Urinary bladder (tissue), 4 donors: ENCODE measurements at places on chromosomes 2 and 18. TPM values are rescaled to one million over a fixed set of nuclear protein-coding genes. Genes with fewer than 3 reads are reported as not detected.

- no peak for DNase-seq
Observed at GRCh38 chr18:21314724-21315123, 72.7 kb downstream of the GREB1L start.

GRCh38 chr2:116094196-116094595 is 1651.8 kb downstream of the DPP10 start:
- no peak for DNase-seq

GRCh38 chr2:156110890-156111289 is 221.6 kb downstream of the NR4A2 start:
- no peak for DNase-seq

GRCh38 chr2:66730441-66730840 is 295.5 kb downstream of the MEIS1 start:
- DNase-seq = no peak

DNA sequence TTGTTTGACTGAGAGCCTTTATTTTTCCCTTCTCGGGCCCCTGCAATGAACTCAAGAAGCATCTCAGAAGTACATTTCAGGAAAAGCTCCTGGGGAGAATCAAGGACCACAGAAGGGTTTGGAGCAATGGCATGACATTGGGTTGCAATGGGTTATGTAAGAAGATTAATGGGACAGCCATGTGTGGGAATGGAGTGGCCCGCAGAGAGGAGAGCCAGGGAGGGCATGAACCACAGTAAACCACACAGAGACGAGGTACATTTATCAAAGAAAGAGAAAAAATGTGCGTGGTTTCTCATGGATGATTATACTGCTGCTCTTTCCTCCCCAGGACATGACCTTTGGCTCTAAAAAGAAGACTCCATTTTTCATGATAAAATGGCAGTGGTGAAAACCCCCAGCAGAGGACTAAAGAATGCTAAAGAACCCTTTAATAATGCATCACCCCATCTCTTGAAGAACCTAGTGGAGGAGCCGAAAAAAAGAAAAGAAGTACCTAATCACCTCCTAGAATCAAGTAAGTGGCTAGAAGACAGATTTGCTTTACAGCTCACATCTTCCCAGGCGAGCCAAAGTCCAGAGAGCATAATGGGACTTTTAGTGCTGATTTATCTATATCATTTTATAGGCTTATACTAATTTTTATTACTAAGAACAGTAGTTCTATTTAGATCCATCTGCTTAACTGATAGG is 1.7 kb downstream of the CFAP221 start:
- DNase-seq = no peak

- no peak for DNase-seq
Observed at GRCh38 chr18:60950634-60951033, 382.6 kb upstream of the CDH20 start.

DNA sequence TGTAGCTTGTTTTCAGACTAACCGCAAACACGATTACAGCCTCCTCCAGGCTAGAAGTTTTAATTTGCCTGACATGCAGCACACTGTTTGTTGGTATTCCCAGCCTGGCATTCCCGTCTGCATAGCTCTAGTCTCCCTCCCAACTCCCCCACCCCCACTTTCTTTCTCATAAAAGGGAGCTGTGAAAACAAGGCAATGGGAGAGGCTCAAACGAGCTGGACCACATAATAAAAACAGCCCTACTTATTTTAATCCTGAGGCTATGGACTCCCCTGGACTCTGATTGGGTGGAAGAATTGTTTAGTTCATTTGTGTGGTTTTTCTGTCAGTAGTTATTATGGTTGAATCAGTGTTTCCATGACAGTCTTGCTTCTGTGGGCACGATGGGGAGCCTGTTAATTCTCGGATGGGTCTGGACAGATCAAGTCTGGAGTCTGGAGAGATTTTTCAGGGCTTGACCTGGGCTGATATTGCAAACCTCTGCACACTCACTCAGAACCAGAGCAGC is 1.2 kb downstream of the STON1 start:
- DNase-seq = peak; percentile 57

DNA sequence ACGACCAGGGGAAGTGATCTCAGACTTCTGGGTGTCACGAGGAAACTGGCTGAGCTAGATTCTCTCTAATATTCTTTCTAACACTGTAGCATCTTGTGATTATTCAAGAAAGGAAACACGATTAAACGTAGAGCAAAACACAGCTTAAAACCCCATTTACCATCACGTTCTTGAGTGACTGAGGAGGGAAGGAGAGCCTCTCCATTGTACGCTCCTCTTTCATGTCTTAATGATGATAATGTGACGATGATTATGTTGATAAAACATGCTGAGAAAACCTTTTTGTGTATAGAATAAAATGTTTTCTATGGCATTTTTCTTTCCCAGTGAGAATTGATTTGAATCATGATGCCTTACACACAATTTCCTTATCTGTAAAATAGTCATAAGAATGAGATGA is 705.6 kb upstream of the ID2 start:
- no peak for DNase-seq

DNA sequence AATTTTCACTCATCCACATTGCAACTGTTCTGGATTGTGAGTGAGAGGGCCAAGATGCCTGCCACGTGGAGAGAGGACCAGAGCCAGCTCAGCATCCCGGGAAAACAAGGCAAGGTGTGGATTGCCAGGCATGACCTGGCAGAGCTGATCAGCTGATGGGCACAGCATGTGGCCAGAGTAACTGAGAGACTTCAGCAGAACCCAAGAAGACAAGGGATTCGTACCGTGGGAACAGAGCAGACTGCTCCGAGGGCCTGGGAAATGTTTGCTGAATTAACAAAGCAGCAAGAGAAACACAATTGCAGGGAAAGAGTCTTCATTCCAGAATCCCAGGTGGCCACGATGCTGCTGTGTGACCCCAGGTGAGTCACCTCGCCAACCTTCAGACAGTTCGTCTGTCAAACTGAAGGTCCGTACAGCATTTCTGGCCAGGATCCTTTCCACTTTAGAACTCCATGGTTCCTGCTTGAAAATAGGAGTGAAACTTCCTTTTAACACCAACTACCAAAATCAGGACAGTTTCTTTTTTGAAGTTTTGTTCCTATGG is 26.3 kb upstream of the POMC start:
- DNase-seq = no peak

GRCh38 chr2:168355121-168355520 is 101.0 kb upstream of the CERS6 start:
- DNase-seq = no peak

- DNase-seq = no peak
Observed at GRCh38 chr18:62524440-62525200, 1.8 kb downstream of the ZCCHC2 start.

GRCh38 chr2:8132351-8132831 is 549.5 kb upstream of the ID2 start:
- DNase-seq = no peak

DNA sequence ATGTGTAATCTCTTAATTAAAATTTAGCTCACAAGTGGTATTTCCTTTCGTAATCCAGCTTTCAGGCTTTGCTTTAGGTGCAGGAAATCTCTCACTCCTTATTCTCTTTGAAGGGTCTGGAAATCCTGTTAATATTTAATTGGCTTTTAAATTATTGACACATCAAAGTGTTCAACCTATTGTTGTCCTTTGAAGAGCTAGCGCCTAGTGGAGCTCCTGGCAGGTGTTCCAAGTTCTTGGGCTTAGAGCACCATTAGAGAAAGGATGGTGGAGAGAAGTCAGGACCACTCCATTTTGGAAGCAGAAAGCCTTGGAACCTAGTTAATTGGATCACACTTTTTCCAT is 92.4 kb downstream of the CABLES1 start:
- no peak for DNase-seq

DNA sequence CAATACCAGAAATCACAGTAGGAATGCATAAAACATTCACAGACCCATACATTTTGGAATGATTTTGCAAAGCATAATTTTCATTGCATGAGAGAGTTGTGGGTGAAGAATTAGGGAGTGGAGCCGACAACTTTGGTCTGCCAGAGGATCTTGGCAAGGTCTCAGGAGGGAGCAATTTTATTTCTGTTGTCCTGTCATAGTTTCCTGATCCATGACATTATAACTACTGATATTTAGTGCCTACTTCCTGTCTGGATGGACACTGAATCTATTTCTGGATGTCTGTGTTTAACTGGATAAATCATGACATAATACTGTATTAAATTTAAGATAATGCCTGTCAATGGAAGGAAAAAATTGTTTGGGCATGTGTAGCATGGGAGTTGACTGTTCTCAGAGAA is 2.4 kb downstream of the ITGA4 start:
- no peak for DNase-seq

- DNase-seq = no peak
Observed at GRCh38 chr2:86519349-86519748, 43.9 kb downstream of the CHMP3 start.

- DNase-seq = no peak
Observed at GRCh38 chr2:133586978-133587377, 18.7 kb upstream of the NCKAP5 start.

DNA sequence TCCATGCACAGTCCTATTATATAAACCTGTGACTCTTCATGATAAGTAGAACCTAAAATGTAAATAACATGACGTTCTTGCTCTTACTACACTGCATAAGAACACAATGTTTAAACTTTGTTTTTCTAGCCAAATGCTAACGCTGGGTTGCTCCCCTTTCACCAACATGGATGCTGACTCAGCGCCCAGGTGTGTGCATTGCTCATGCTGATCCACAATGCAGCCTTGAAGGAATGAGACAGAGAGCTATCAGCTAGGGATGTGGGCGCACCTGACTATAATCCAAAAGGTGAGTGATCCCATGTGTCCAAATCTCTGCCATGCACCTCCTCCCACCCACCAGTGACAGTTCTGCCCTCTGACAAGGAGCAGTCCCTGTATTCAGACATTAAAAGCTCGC is 235.0 kb downstream of the IRS1 start:
- no peak for DNase-seq

DNA sequence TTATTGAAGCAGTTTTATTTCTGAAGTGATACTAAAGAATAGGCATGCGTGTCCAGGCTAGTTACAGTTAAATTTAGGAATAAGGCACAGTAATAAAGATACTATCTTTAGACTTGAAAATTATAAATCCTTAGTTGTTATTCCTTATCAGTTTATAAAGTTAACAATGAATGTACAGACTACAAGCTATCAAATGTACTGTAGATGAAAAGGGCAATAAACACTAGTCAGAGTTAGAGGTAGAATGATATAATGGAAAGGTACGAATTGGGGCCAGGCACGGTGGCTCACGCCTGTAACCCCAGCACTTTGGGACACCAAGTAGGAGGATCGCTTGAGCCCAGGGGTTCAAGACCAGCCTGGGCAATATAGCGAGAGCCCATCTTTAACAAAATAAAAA is 3.9 kb downstream of the RBKS start:
- no peak for DNase-seq

DNA sequence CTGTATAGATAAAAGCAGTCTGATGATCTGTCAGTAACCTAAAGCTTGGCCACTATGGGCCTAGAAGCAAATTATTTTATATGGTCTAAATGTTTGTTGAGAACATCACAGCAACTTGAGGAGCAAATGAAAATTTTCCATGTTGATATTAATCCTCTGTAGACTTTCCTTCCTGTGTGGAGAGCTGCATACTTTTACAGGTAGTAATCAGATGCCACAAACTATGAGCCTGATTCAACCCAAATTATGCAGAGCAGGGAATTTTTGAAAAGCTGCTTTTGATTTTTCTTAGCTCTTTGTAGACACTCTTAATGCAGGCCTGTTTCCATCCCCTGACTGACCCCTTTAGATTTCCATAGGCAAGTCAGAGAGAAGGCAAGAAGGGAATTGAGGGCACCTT is 17.3 kb downstream of the PAX3 start:
- DNase-seq = no peak

DNA sequence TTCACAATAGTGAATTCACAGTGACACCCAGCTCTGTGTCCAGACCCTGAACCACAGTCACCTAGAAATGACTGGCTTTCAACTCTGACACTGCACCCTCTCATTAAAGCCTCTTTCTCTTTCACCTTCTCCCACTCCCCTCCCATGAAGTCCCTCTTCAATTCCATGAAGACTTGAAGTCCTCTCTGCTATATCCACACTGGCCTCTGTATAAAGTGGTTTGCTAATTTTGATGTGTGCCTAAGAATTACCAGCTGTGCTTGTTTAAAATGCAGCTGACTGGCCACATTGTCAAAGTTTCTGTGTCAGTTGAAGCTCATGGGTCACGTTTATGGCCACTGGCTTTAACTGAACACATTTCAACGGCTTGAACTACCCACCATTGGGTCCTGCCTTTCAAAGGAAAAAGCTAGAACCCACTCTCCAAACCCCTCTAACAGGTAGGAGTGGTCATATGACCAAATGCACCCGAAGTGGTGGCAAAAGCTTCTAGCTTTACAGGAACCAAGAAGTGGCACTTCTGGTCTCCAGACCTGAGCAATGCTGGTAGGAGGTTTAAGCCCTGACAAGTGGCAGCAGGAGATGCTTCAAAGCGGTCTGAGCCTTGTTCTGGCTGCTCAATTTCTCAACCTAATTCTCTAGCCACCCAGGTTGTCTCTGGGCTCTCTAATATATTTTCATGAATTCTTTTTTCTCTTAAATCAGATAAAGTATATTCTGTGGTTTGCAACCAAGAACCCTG is 34.2 kb downstream of the B4GALT6 start:
- DNase-seq = no peak

DNA sequence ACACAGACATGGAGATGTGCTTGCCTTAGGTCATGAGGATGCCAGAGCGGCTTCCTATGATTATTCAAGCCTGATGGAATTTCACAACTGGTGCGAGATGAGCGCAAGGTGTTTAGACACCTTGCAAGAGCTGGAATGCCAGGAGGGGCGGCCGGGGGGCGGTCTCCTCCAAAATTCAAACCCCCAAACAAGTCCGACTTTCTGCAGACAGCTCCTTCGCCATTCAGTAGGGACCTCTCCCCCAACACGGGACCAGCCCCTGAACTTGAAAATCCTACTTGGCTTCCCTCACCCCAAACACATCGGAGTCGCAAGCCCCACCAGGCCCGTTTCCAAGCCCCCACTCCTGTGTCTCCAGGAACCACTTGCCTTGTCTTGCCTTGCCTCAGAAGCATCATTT is 64.8 kb upstream of the ID2 start:
- DNase-seq = no peak

- DNase-seq = no peak
Observed at GRCh38 chr2:12326449-12327190, 390.1 kb upstream of the TRIB2 start.

DNA sequence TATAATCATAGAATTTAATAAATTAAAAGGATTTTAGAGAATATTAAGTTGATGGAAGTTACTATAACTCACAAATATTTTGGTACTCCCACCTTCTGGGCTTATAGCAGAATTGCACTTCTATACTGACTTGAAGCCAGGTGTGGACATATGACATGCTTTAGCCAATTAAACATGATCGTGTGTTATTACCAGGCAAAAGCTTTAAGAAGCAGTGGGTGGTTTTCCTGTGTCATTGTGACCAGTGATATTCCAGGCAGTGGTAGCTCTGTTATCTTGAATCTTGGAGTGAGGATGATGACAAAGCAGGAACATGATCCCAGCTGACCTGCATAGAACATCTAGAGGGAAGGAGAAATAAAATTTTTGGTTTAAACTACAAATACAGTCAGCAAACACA is 370.9 kb upstream of the ZEB2 start:
- DNase-seq = no peak

The CFAP221 gene
- 0.95 TPM for total RNA-seq

The CABYR gene
- 4.8 TPM for total RNA-seq

The MZT2A gene
- total RNA-seq = 37.4 TPM

The CYS1 gene
- 7.2 TPM for total RNA-seq

The PTPN2 gene
- total RNA-seq = 36.9 TPM

The FAM228A gene
- total RNA-seq = 1.0 TPM

The GPR55 gene
- total RNA-seq = 0.05 TPM

The TTC27 gene
- total RNA-seq = 22.9 TPM

The FBXO48 gene
- 1.2 TPM for total RNA-seq

The SPTBN1 gene
- 352 TPM for total RNA-seq

The UGT1A10 gene
- total RNA-seq = not detected

The CNDP1 gene
- 0.16 TPM for total RNA-seq

The MEMO1 gene
- 56.0 TPM for total RNA-seq
